ENCODE measurements at places on chromosomes 7 and 10. TPM values are rescaled to one million over a fixed set of nuclear protein-coding genes. Genes with fewer than 3 reads are reported as not detected.

DNA sequence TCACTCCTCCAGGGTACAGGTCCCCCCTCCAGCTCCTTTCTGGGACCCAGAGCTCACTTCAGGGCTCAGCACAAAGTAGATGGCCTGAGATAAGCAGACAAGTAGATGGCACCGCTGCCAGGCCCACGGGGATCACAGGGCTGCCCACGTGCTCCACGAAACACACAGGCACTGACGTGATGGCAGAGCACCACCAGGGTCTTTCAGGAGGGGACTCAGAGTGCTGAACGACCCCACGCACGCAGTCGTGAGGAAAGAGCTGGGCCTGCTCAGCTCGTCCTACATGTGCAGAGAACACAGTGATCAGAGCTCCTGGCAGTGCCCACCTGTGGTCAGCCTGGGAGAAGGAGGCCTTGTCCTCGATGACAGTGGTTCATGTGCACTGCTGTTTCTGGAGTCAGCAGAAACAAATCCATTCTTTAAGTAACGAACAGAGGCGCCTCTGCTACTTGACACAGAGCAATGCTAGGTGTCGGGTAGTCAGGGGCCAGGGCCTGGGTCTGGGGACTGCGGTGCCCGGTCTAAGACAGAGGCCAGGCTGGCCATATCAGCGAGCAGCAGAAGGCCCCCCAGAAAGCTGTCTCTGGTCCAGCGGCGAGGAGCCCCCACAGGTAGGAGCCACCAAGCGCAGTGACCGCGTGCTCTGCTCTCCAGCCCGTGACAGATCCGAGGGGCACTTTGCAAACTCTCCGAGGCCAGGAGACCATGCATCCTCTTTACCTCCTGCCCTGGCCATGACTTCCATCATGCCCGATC lies 129.8 kb upstream of the FAM20C start:
- DNase-seq: no peak

Gene UCMA
- total RNA-seq: not detected

GRCh38 chr7:55592492-55592891 lies 20.2 kb upstream of the VOPP1 start:
- no peak for DNase-seq

Gene EEPD1
- 9.7 TPM for total RNA-seq

GRCh38 chr7:93812061-93812460 lies 78.5 kb downstream of the TFPI2 start:
- no peak for DNase-seq
